ENCODE measurements at places on chromosomes 7 and 10. TPM values are rescaled to one million over a fixed set of nuclear protein-coding genes. Genes with fewer than 3 reads are reported as not detected.

GRCh38 chr7:88377434-88377833 lies 70.7 kb upstream of the STEAP4 start:
- no peak for DNase-seq
- H3K27ac ChIP-seq, result no peak overlapping the region
- H3K4me3 ChIP-seq, result no peak overlapping the region
- no peaks in the 10 kb centered on the region for H3K4me1 ChIP-seq
- H3K27me3 ChIP-seq, result no peaks in the 10 kb centered on the region

GRCh38 chr10:102452672-102453340 lies 1.5 kb upstream of the C10orf95 start:
- no peak for DNase-seq
- no peaks in the 10 kb centered on the region for H3K36me3 ChIP-seq
- H3K27me3 ChIP-seq, result no peaks in the 10 kb centered on the region
- H3K27ac ChIP-seq, result no peak overlapping the region
- no peaks in the 10 kb centered on the region for H3K4me1 ChIP-seq
- no peak overlapping the region for H3K4me3 ChIP-seq

- no peak overlapping the region for H3K4me3 ChIP-seq
- H3K27ac ChIP-seq, result no peak overlapping the region
- peaks cover 9% of the 10 kb centered on the region for H3K4me1 ChIP-seq
- no peaks in the 10 kb centered on the region for H3K36me3 ChIP-seq
These were observed 28.0 kb upstream of the TNS3 start for GRCh38 chr7:47609803-47610452.

DNA sequence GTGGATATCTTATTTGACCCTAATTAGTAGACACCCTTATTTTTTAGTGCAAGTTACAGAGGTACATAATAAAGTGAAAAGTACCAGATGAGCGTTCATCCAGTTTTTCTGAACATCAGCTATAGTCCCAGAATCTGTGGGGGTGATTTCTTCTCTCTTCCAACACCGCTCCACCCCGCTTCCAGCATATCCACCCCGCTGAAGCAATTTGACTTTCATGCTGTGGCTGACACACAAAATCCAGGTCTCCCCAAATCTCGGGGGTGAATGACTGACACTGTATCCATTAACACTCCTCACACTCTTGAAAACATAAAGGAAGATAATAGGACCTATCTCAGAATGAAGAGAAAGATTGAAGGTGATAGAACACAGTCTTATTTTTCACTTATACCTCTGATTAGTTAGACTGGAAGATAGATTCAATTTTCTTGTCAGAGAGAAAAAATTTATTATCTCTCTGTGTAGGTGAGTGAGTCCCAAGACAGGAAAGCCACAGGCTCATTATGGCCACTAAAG lies 143.4 kb downstream of the ANLN start:
- H3K27me3 ChIP-seq, result no peaks in the 10 kb centered on the region
- H3K27ac ChIP-seq, result no peak overlapping the region
- H3K4me1 ChIP-seq, result no peaks in the 10 kb centered on the region
- no peak for DNase-seq

- H3K36me3 ChIP-seq, result no peaks in the 10 kb centered on the region
- peak overlapping the region; percentile 33 for H3K27ac ChIP-seq
- H3K4me3 ChIP-seq, result no peak overlapping the region
- no peak for DNase-seq
- peaks cover 2% of the 10 kb centered on the region for H3K4me1 ChIP-seq
These were observed 19.6 kb downstream of the MINPP1 start for GRCh38 chr10:87524296-87524695.

GRCh38 chr7:106731187-106731586 lies 70.2 kb upstream of the CCDC71L start:
- DNase-seq, result no peak
- H3K27me3 ChIP-seq, result no peaks in the 10 kb centered on the region
- no peaks in the 10 kb centered on the region for H3K36me3 ChIP-seq
- H3K27ac ChIP-seq, result no peak overlapping the region
- H3K4me3 ChIP-seq, result peak overlapping the region; percentile 14

GRCh38 chr10:113442336-113442735 lies 110.5 kb upstream of the HABP2 start:
- H3K27me3 ChIP-seq, result no peaks in the 10 kb centered on the region
- H3K27ac ChIP-seq, result no peak overlapping the region
- DNase-seq, result no peak
- no peak overlapping the region for H3K4me3 ChIP-seq
- H3K4me1 ChIP-seq, result no peaks in the 10 kb centered on the region

DNA sequence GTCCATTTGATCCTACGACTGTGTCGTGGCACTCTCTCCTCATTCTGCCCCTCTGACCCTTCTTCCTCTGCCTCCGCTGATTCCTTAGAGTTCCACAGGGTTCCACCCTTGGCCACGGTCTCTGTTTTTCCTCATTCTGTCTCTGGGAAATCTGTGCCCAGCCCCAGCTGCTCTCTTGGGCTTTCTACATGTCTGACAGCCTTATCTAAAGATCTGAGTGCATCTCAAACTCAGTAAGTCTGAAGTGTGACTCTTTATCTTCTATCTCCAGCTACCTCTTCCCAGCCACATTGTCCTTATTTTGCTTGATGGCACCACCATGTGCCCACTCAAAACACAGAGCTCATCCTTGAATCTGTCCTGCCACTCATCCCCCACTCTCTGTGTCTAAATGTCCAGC lies 62.1 kb upstream of the AQP1 start:
- DNase-seq, result no peak
- H3K27me3 ChIP-seq, result no peaks in the 10 kb centered on the region
- H3K4me3 ChIP-seq, result no peak overlapping the region
- H3K27ac ChIP-seq, result peak overlapping the region; percentile 92
- H3K4me1 ChIP-seq, result peaks cover 90% of the 10 kb centered on the region
- H3K36me3 ChIP-seq, result no peaks in the 10 kb centered on the region

- peak overlapping the region; percentile 81 for H3K27ac ChIP-seq
- DNase-seq, result no peak
- H3K27me3 ChIP-seq, result no peaks in the 10 kb centered on the region
These were observed 7.1 kb downstream of the CPED1 start for GRCh38 chr7:120995654-120996053.

Gene FBXL13
- total RNA-seq, result 0.95 TPM

Gene VTI1A
- total RNA-seq, result 139 TPM

Gene HMX2
- total RNA-seq, result not detected

Gene FAM237B
- not detected for total RNA-seq

Gene GPER1
- 3.9 TPM for total RNA-seq

Gene MTERF1
- 6.1 TPM for total RNA-seq

Data from thoracic aorta (tissue), 2 donors.